ENCODE measurements at places on chromosomes 1 and 21.

DNA sequence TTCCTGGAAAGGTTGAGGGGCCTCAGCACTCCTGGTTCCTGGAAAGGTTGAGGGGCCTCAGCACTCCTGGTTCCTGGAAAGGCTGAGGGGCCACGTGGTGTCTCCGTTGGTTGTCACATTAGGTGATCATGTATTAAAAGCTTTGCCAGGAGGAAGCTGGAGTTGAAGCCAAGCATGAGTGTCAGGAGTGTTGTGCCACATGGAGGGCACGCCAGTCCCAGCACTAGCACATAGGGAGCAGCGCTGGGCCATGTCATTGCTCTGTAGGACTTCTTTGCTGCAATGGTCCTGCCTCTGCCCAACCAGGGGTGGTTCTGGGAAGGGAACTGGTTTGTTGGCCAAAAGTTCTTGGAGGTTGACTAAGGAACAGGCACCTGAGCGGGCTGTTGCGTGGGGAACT is 13.3 kb downstream of the ATP5PO start:
- DNase-seq, result no peak

DNA sequence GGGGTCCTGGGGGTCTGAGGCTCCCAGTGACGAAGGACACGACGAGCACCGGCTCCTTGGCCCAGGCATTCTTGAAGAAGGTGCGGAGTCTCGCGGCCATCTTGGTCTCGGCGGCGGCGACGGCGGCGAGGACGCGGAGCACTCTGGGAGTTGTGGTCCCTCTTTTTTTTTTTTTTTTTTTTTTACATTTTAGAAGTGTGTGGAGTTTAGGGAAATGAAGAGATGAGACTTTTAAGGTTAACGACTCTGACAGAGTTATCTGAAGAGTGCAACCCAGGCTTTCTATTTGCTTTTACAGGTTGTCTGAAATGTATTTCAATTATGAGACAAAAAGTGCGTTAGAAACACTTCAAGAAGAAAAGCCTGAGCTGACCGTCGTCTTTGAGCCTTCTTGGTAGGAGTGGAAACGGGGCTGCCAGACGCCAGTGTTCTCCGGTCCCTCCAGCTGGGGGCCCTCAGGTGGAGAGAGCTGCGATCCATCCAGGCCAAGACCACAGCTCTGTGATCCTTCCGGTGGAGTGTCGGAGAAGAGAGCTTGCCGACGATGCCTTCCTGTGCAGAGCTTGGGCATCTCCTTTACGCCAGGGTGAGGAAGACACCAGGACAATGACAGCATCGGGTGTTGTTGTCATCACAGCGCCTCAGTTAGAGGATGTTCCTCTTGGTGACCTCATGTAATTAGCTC is 9.7 kb downstream of the OR2B11 start:
- no peak for DNase-seq

DNA sequence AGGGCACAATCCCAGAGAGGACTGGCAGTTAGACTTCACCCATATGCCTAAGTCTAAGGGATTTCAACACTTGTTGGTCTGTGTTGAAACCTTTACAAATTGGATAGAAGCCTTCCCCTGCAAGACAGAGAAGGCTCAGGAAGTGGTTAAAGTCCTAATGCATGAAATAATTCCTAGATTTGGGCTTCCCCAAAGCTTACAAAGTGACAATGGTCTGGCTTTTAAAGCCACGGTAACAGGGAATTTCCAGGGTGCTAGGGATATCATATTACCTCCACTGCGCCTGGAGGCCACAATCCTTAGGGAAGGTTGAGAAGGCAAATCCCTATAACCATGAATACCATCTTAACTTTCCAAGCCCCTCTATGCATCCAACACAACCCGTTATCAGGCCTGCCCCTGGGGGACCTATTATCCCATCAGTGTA is 3.3 kb upstream of the FMO4 start:
- no peak for DNase-seq

GRCh38 chr1:201088901-201089525 is 23.2 kb downstream of the CACNA1S start:
- DNase-seq, result no peak

DNA sequence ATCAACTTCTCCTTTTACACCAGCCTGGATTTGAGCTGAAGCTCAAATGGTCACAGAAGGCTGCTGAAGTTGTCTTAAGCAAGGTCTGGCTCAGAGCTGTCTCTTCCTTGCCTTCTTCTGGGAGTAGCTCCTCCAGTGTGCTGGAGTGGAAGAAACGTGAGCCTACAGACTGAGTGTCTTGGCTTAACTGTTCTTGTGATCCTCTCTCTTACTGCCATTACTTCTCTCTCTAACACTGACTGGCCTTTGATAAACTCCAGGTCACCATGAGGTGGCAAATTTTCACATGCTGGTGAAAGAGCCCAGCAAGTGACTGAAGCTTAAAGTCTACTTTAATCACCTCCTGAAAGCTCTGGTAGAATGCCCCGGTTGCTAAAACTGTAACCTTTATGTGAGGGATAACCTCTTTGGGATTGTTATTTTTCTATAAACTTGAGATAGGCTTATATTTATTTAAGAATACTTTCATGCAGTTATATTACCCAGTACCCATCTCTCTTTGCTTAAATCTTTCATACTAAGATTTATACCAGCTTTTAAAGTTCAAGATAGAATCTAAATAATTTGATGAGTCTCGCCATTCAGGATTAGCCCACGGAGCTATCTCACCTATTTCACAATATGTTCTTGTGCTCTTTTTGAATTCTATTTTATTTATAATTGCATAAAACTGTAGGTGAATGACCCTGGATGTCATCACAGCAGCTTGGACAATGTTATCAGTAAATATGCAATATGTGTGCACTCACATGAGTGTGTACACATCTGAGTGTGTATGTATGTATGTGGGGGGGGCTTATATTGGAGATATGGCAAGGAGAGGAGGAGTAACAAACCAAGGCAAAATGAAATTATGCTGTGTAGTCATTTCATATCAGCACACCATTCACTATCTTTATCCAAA is 924.0 kb downstream of the LTN1 start:
- no peak for DNase-seq

DNA sequence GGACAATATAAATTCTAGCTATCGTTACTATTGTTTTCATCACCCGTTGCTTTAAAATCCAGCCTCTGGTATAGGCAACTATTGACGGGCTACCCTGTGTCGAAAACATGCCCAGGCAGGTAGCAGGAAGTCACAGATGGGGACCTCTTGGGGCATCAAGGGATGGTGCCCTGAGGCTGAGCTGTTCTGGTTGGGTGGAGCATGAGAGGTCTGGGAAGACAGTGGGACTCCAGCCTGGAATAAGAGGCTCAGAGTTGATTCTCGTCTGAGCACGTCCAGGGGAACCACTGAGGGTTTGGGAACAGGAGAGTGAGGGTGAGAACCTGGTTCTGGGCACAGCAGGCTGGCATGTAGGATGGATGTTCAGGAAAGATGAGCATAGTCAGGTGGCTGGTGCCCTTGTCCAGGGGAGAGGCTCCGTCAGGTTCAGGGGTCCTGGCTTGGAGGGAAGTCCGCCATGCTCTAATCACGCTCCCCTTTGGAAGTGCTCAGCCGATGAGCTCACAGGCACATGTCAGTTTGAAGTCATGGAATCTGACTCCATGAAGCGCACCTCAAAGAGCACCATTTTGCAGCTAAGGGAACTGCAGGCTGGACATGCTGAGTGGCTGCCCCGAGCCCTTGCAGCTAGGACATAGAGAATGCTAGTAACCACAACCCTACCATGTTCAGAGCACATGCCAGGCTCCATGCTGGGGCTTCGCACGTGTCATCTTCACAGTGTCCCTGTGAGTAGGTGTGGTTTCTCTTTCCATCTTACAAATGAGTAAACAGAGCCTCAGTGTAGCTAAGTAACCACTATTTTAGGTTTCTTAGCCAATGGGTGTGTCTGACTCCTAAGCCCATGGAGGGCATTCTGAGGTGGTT is 21.0 kb downstream of the PCSK9 start:
- no peak for DNase-seq

DNA sequence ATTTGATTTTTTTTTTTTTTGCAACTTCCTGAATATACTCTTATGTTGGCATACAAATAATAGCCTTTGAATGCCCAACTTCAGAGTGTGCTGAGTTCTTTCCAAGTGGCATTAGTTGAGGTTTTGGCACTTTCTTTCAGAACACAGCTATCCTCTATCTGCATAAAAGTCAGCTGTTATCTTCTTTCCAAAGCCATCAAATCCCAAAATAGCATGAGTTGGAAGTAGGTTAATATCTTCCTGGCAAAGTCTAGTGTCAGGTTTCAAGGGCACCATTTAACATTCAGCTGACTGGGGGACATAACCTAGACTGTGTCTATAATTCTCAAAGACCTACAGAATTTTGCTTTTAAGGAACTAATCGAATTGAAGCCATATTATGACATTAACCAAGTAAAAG is 223.9 kb downstream of the PLPP3 start:
- no peak for DNase-seq

DNA sequence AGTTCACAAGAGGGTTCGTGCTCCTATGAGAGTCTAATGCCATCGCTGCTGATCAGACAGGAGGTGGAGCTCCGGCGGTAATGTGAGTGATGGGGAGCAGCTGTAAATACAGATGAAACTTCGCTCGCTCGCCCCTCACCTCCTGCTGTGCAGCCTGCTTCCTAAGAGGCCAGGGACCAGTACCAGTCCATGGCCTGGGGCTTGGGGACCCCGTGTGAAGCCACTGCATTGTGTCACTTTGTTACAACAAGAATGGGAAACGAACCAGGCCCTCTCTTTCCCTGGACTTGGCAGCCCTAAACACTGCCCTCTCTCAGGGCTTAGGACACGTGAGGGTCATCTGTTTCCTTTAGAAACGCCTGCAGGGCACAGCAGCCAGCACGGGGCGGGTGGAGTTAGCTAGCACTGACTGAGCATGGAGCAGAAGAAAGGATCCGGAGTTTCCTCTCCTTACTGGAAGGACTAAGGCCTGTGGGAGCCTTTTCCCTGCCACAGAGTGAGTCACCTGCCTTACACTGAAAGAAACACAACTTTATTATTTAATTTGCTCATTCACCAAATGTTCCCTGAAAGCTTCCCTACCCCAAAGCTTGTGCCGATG is 185.2 kb upstream of the TMEM51 start:
- no peak for DNase-seq

DNA sequence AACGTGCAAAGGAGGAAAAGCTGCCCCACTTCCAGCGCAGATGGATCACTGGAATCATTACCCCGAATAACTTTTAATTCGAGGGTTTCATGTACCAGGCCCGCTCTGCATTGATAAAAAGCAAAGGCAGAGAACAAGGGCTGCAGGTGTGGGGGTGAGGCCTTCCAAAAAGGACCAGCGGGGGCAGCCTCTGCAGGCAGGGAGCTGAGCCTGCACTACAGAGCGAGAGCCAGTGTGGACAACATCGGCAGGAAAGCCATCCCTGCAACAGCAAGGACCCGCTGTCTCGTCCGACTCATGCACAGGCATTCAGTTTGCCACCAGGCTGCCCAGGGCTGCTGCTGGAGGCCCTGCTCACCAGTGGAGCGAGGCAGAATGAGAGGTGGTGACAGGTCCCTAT is 27.1 kb upstream of the AJAP1 start:
- no peak for DNase-seq

- no peak for DNase-seq
Measured at GRCh38 chr1:119000371-119001180, 12.4 kb upstream of the TBX15 start.

DNA sequence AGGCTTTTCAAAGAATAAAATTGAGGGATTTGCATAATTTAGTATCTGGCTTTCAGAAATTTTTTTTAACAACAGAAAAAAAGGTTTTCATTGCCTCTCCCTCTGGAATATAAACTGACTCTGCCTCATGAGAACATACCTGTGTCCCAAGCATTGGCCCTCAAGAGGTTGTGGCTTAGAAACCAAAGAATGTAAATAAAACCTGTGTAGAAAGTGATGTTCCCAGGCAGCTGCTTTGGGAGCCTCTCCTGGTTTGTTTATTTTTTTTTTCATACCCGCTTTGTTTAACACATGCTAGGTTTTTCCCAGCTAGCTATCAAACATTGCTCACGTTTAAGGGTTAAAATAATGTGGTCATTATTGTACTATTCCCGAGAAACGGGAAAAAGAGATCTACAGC is 40.5 kb upstream of the IFNAR2 start:
- no peak for DNase-seq

GRCh38 chr1:3984586-3984985 is 84.5 kb upstream of the C1orf174 start:
- DNase-seq, result no peak

GRCh38 chr1:44701141-44701573 is 26.6 kb downstream of the ARMH1 start:
- DNase-seq, result no peak

- DNase-seq, result no peak
Measured at GRCh38 chr1:218401998-218402785, 57.1 kb downstream of the TGFB2 start.

GRCh38 chr1:209630383-209631225 is 21.6 kb downstream of the LAMB3 start:
- DNase-seq, result no peak

DNA sequence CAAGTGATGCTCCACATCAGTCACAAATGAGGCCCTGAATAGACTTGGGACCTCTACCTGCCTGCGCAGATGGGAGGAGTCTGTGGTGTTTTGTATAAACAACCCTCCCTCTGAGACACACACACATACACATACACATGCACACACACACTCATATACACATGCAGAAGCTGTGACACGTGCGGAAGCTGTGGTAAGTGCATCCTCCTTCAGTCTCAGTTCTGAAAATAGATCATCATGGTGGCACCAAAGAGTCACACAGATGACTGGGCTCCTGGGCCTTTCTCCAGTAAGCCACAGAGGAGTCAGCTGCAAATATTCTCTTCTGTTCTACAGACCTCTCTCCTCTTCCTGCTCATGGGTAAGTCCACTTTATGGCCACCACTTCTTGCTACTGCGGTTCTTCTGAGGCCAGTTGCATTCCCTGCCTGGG is at the start of gene LY9:
Gene LY9 (plus strand): TSS at position 224 of the 433 bp plus-strand sequence. CDS start 14 bp downstream, at position 238.
- no peak for DNase-seq

All from hematopoietic multipotent progenitor cell treated with erythropoietin and hydrocortisone succinate and interleukin-3 and kit ligand, for 17 days (in vitro differentiated cells).